ENCODE measurements at places on chromosomes 1 and 21.

GRCh38 chr21:25459365-25459764 is 147.9 kb downstream of the MRPL39 start:
- DNase-seq = no peak

DNA sequence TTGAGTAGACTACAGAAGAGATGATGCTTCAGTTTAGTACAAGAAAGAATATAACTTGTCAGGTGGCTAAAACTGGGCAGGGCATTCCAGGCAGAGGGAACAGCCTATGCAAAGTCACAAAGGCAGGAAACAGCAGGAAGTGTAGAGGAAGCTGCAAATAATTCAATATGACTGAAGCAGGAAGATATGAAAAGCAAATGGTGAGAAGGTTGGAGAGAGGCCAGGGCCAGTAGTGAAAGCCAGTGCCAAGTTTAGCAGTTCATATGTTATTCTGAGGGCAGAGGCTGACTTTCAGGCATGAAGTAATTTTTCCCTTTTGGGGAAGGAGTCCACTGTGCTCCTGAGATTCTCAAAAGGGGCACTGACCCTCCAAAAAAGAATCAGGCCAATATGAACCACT is 8.0 kb upstream of the YBX1 start:
- DNase-seq = no peak

DNA sequence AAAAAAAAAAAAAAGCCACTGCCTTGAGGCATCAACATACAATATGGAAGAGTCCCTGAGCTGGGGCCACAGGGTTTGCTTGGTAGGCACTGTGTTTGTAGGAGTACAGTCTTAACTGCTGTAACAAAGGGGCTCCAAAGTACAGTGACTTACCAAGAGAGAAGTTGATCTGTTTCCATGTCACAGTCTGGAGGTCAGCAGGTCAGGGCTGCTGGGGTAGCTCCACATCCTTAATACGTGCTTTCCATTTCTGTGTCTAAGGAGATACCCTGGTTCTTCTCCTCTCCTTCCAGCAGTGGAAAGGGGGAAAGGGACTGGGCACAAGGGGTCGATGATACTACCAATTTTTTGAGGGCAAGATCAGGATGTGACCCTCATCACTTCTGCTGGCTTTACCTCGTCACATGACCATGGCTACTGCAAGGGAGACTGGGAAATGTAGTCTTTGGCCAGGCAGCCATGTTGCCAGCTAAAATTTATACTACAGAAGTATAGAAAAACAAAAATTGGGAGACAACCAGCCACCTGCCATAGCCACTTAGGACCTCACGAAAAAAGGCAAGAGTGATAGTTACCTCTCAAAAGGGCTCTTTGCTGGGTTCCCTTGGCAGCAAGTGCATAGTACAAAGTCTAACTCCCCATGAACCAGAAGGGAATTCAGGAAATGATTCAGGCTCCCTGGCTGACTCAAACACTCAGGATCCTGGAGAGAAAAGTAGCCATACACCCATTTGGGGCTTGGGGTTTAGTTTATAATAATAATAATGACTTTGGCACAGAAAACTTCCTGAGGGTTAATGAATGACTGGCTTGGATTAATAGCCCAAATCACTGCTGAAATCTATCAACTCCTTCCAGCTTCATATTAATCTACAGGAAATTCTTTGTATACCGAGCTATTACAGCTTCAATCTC is 52.7 kb upstream of the ATP5PO start:
- no peak for DNase-seq

DNA sequence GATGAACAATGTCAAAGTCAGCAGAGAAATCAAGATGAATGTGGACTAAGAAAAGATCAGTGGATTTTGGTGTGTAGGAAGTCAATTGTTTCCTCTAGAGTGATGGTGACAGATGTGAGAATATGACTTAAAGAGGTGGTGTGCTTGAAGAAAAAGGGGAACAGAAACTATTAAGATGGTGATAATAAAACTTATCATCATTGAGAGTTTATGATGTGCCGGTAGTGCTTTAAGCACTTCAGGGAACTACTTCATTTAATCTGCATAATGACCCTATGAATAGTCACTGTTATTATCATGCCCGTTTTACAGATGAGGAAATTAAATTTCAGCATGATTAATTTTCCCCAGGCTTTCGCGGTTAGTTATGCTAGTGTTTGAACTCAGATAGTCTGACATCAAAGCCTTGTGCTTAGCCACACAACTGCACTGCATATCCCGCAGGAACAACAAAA is 246.9 kb upstream of the LRRC7 start:
- DNase-seq = no peak

DNA sequence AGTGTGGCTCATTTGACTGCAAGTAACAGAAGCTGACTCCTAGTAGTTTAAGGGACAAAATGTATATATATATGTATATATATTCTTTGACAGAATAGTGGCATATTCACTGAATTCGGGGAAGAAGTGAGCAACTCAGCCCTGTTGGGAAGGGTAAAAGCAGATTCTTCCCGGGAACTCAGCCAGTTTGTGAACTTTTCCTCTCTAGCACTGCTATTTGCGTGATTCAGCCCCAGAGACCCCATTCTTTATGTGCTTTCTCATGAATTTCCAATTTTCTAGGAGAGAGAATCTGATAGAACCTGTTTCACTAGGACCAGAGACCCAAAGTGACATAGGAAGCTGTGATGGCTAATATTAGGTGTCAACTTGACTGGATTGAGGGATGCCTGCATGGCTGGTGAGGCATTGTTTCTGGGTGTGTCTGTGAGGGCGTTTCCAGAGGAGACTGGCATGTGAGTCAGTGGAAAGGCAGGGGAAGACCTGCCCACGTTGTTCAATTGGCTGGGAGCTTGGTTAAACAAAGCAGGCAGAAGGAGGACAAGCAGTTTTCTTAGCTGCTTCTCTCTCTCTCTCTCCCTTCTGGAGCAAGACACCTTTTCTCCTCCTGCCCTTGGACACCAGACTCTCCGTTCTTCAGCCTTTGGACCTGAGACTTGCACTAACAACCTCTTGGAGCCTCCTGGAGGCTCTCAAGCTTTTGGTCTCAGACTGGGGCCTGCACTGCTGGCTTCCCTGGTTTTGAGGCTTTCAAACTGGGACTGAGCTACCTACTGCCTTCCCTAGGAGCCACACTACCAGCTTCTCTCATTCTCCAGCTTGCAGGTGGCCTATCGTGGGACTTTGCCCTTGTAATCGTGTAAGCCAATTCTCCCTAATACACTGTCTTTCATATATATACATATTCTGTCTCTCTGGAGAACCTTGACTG is 93.4 kb upstream of the KCNK1 start:
- no peak for DNase-seq

Measured in T-helper 2 cell (primary cell).